CD4-positive, alpha-beta T cell treated with Interleukin-17A for 1 hour (primary cell): ENCODE measurements at places on chromosomes 12 and 14.
A peak's percentile ranks its signal among the peaks of the same experiment; 100 is the strongest.

DNA sequence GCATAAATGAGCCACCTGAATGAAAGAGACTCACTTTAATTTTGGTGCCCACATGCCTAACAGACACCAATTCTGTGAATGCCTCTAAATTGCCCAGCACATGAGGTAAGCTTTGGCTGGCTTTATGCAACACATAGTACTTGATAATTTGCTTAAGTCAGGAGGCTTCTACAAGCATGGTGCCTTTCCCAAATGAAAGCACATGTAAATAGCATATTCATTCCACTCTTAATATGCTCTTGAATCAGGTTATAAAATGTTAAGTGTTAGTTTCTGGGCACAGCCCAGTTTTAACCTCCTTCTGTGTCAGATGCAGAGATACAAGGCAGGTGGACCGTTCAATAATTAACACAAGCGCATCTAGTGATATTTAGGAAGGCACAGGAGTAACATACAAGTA lies 15.6 kb downstream of the TMCC3 start:
- DNase-seq = no peak

- DNase-seq = no peak
Observed at GRCh38 chr12:63403256-63403655, 252.3 kb upstream of the AVPR1A start.

DNA sequence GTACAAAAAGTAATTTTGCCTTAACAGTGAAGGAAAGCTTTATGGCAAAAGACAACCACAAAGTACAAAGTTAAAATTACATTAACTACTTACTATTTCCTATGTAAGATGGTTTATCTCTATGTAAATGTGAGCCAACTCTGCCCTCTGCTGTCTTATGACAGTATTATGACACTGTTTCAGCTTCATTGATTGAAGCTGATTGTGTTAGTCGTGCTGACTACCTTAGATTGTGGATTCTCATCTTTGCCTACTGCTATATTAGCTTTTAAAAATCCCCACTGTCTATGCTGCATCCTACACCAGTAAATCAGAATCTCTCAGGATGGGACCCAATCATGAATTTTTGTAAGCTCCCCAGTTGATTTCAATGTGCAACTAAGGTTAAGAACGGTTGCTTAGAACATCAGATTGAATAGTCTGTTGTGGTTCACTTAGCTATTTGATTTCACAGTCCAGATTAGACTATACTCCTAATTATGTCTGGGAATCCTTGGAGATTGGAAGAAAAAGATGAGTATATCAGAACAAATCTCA lies 12.2 kb upstream of the SPTB start:
- peak; percentile 77 for DNase-seq

GRCh38 chr14:20617138-20618003 lies 24.1 kb downstream of the OR6S1 start:
- DNase-seq = no peak

- DNase-seq = no peak
Observed at GRCh38 chr14:41868396-41868795, 261.7 kb downstream of the LRFN5 start.

DNA sequence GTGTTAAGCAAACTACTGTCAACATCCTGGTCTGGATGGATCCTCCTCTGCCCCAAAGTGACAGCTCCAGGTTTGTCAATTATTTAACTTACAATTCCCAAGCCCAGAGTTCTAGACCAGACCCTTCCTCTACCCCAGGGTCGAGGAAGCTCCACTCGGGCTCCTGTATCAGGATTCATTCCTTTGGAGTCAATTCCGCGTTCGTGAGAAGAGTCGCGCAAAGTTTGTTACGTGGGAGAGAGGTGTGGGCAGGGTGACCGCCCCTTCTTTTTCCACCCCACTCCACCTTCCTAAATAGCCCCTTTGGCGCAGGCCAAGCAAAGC lies 479 bp downstream of the SEL1L start:
- DNase-seq = no peak

- no peak for DNase-seq
Observed at GRCh38 chr12:123886931-123887582, 85.6 kb downstream of the CCDC92 start.

GRCh38 chr12:20917819-20918218 lies 107.3 kb downstream of the SLCO1B3 start:
- DNase-seq = no peak

- no peak for DNase-seq
Observed at GRCh38 chr12:105721891-105722290, 391.4 kb downstream of the C12orf75 start.

GRCh38 chr14:20750194-20750593 lies 4.5 kb downstream of the EDDM3A start:
- no peak for DNase-seq

GRCh38 chr12:62403031-62403430 lies 63.6 kb upstream of the MON2 start:
- DNase-seq = no peak

GRCh38 chr14:91155626-91156089 lies 41.8 kb downstream of the DGLUCY start:
- DNase-seq = no peak

DNA sequence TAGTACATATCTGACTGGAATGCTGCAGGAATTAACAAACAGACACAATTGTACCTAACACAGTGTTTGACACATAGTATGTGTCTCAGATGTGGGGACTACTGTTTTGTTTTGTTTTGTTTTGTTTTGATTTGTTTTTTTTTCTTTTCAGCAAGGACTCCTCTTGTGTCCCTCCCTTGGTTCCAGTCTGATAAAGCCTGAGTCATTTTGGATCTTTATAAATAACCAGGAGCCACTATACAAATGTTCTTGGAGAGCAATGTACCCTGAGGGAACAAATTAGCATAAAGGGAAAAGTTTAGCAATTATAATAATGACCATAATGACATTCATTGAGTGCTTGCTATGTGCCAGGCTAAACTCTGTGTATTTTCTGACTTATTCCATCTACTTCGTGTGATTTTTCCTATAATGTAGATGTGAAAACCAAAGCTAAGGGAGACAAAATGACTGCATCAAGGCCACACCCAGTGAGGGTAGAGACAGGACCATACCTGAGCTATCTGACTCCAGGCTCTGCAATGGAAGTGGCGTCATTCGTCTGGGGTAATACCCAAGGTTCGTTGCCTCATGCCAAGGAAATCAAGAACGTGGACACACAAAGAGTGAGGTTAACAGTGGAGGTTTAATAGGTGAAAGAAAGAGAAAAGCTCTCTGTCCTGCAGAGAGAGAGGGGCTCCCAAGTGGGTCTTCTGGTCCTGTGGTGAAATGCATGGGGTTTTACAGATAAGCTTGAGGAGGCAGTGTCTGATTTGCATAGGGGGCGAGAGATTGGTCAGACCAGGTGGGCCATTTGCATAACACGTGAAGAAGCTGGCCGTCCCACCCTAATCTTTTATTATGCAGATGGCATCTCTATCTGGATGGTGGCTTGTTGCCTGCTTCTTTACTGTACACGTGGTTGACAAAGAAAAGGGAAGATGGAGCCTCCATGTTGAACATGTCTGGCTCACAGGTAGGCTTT lies 285.5 kb upstream of the SFSWAP start:
- no peak for DNase-seq

- DNase-seq = no peak
Observed at GRCh38 chr12:54033980-54034784, 1.3 kb downstream of the HOXC5 start.

GRCh38 chr12:131335456-131335855 lies 375.4 kb upstream of the SFSWAP start:
- no peak for DNase-seq

DNA sequence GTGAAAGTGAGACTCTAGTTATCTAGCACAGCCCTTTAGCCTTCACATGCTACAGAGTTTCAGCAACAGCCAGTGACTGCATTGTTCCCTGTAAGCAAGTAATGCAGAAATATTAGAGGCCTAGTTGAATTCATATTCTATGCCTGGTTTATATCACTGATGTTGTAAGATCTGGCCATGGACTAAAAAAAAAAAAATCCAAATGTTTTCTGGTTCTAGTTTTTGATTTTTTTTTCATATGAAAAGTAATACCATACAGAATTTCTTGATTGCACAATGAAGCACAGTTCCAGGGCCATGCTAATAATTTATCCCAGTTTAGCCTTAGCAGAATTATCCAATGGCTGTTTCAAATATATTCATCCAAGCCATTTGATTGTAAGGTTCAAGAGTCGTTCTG lies 341.5 kb upstream of the DDHD1 start:
- DNase-seq = no peak

- DNase-seq = peak; percentile 55
Observed at GRCh38 chr14:99603471-99604277, at the start of gene CCDC85C. TSS of gene CCDC85C (minus strand) at chr14:99604207. CDS start at chr14:99603959, 248 bp downstream.

- peak; percentile 33 for DNase-seq
Observed at GRCh38 chr12:52867642-52868041, 18.8 kb upstream of the KRT78 start.

- no peak for DNase-seq
Observed at GRCh38 chr14:69531135-69531534, 43.5 kb downstream of the CCDC177 start.

DNA sequence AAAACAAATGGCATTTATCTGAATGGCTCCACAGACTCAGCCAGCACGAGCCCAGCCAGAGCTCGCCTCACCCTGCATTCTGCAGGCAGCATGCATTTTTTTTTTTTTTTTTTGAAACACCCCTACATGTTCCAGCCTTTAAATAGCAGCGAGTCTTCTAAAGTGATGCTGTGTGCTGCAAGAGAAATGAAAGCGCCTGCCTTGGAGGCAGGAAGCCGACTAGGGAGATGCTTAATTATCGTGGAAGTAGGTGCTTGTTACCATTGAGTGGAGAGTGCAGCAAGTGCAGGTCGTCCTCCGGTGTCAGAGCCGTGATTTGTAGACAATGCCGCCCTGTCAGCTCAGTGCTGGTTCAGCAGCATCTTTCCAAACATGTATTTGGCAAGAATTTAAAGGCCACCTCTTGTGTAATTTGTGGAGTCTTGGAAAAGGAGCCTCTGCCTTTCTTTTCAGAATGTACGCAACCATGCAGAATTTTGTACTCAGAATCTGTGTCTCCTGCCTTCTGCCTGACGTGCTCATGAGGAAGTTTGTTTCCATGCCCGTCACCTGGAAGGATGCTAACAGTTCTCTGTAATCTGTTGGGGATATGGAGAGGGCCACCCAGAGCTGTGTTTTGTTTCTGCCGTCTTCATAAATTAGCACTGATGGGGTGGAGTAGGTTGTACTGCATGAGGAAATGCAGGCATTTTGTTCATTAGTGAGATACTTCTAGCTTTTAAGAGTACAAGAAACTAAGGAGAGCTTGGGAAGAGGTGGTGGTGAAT lies 345.9 kb upstream of the RGS6 start:
- no peak for DNase-seq

DNA sequence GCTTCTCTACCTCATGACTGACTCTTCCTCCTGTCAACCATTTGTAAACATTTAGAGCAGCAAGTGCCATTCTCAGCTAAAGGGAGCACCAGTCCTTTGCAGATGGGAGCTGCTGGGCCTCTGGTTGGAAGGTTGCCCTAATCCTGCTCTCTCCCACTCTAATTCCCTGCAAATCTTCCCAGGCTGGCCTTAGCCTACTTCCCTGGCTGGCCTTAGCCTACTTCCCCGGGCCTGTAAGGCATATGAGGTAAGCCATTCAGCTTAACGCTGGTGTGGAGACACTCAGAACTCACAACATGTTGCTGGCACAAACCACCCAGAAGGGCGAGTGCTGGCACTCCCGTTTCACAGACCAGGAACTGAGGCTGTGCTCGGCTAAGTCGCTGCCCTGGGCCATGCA lies 69.0 kb downstream of the CPSF2 start:
- DNase-seq = no peak

DNA sequence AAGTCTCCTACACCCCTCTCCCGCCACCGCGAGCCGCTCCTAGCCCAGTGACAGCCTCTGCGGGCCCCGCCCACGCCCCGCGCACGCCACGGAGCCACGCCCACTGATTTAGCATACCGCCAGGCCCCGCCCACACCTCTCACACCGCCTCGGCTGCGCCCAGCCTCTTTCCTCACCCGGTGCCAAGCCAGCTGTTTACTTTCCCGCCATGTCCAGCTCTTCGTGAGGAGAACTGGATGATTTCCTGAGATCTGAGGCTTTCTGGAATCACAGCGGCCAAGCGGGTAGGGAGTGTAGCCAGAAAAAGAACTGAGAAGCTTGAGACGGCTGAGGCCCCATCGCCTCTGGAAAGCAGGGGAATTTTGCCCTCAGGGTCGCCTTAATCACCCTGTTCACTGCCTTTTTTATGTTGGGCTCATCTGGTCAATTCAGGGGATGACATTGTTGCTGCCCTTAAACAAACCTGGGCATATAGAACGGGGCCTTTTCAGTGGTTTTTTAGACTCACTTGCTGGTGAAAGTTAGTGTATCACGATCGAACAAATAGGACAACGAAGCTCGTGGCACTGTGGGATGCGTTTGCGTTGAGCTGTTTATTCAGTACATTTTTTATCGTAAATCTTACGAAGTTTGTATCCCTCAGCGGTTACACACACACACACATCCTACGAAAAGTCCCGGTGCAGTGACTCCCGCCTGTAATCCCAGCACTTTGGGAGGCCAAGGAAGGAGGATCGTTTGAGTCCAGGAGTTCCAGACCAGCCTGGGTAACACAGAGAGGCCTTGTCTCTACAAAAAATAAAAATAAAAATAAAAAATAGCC lies at the start of gene RNF212B:
Gene RNF212B (plus strand): TSS at position 165 of the 823 bp plus-strand sequence. CDS start 2,410 bp downstream, outside the sequence.
- DNase-seq = peak; percentile 70

GRCh38 chr12:65461017-65461416 lies 182.5 kb downstream of the MSRB3 start:
- no peak for DNase-seq
